ENCODE measurements at places on chromosomes 3 and 15. TPM values are rescaled to one million over a fixed set of nuclear protein-coding genes. Genes with fewer than 3 reads are reported as not detected.

The ZNF639 gene
- total RNA-seq = 80.5 TPM

The ERC2 gene
- 0.81 TPM for total RNA-seq

The SV2B gene
- not detected for total RNA-seq

The ZNF660 gene
- 2.6 TPM for total RNA-seq

The MEIS2 gene
- 4.2 TPM for total RNA-seq

The MYZAP gene
- total RNA-seq = 0.72 TPM

GRCh38 chr3:175238801-175239200 is 379.7 kb downstream of the NAALADL2 start:
- no peaks in the 10 kb centered on the region for H3K36me3 ChIP-seq
- no peak overlapping the region for H3K27ac ChIP-seq
- H3K27me3 ChIP-seq = no peaks in the 10 kb centered on the region
- no peaks in the 10 kb centered on the region for H3K4me1 ChIP-seq

- no peak for DNase-seq
- no peak overlapping the region for H3K4me3 ChIP-seq
- H3K4me1 ChIP-seq = no peaks in the 10 kb centered on the region
- no peaks in the 10 kb centered on the region for H3K36me3 ChIP-seq
Observed at GRCh38 chr3:116322750-116323375, 122.4 kb downstream of the LSAMP start.

DNA sequence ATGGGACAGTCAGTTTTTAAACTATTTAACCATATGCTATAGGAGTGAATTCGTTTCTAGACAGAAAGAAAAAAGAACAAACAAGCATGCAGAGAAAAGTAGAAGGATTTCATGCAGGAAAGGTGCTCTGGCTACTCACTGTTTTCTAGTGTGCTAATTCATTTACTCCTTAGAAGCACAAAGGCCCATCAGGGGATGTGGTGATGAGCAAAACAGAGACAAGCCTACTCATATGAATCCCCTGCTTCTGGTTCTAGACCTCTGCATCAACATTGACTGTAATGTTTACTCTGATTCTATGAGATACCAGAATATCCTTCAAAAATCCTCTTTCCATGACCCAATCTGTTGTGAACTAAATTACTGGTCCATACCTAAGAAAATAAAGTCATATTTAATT is 801.9 kb downstream of the PLOD2 start:
- no peaks in the 10 kb centered on the region for H3K4me1 ChIP-seq
- H3K4me3 ChIP-seq = no peak overlapping the region
- no peaks in the 10 kb centered on the region for H3K27me3 ChIP-seq
- H3K27ac ChIP-seq = no peak overlapping the region
- DNase-seq = no peak

GRCh38 chr3:2838546-2839157 is 271.5 kb downstream of the IL5RA start:
- H3K27me3 ChIP-seq = no peaks in the 10 kb centered on the region
- no peak for DNase-seq

DNA sequence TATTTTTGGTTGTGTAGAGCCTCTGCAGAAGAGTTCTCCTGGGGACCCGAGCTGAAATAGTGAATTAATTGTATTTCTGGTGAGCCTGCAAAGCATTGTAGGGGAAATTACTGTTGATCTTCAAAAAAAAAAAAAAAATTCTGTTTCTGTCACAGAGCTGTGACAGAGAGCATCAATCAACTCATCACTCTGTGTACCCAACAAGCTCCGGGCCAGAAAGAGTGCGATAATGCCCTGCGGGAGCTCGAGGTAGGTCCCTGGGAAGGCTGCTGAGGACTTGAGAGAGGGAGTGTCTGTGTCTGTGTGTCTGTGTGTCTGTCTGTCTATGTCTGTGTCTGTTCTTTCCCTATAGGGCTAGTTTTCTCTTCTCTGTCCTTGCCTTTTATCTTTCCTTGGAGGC is 294.4 kb upstream of the TPM1 start:
- no peak for DNase-seq
- no peaks in the 10 kb centered on the region for H3K36me3 ChIP-seq
- no peak overlapping the region for H3K27ac ChIP-seq

GRCh38 chr15:62648954-62649353 is 393.6 kb upstream of the TPM1 start:
- H3K4me3 ChIP-seq = no peak overlapping the region
- H3K4me1 ChIP-seq = peaks cover 22% of the 10 kb centered on the region
- no peaks in the 10 kb centered on the region for H3K27me3 ChIP-seq
- no peak for DNase-seq

- 0 out of 2 replicates have a peak, but pooled peaks cover 3% of the 10 kb centered on the region for H3K4me1 ChIP-seq
- no peaks in the 10 kb centered on the region for H3K36me3 ChIP-seq
- H3K27me3 ChIP-seq = no peaks in the 10 kb centered on the region
- H3K27ac ChIP-seq = no peak overlapping the region
Observed at GRCh38 chr3:95154766-95155165, 1091.9 kb downstream of the NSUN3 start.

Measured in SJSA1 (cell line).